Esophagus (tissue), 2 donors: ENCODE measurements at places on chromosomes 3 and 15. TPM values are rescaled to one million over a fixed set of nuclear protein-coding genes. Genes with fewer than 3 reads are reported as not detected.

The CTXN2 gene
- not detected for polyA plus RNA-seq

The GOLGA8N gene
- 3.0 TPM for polyA plus RNA-seq

The SAMD7 gene
- not detected for polyA plus RNA-seq

The AAGAB gene
- polyA plus RNA-seq: 17.4 TPM

The TLE3 gene
- 33.1 TPM for polyA plus RNA-seq

The ACTC1 gene
- 0.53 TPM for polyA plus RNA-seq

The TMCO5A gene
- polyA plus RNA-seq: not detected

The LMCD1 gene
- 17.2 TPM for polyA plus RNA-seq

The LDHAL6B gene
- polyA plus RNA-seq: not detected

The CCNB2 gene
- 19.3 TPM for polyA plus RNA-seq

The AQP9 gene
- polyA plus RNA-seq: 0.05 TPM

The CD276 gene
- 11.0 TPM for polyA plus RNA-seq

The PLSCR2 gene
- polyA plus RNA-seq: not detected

The ILDR1 gene
- 2.6 TPM for polyA plus RNA-seq

The ISLR2 gene
- 0.10 TPM for polyA plus RNA-seq

The NR1I2 gene
- 0.02 TPM for polyA plus RNA-seq

The P3H2 gene
- 9.8 TPM for polyA plus RNA-seq

The GPR27 gene
- polyA plus RNA-seq: 3.2 TPM

The USP19 gene
- polyA plus RNA-seq: 19.4 TPM

The SLC2A2 gene
- not detected for polyA plus RNA-seq

The FANCD2 gene
- polyA plus RNA-seq: 5.1 TPM

The UBAP1L gene
- polyA plus RNA-seq: 0.89 TPM

The TRH gene
- polyA plus RNA-seq: not detected

The DUOX2 gene
- 15.8 TPM for polyA plus RNA-seq

The VPS33B gene
- polyA plus RNA-seq: 7.6 TPM

The C3orf62 gene
- polyA plus RNA-seq: 6.6 TPM

The ADPRH gene
- polyA plus RNA-seq: 1.2 TPM

The CD86 gene
- polyA plus RNA-seq: 0.85 TPM

The CLDN16 gene
- polyA plus RNA-seq: 0.12 TPM

The ADAMTS9 gene
- 3.3 TPM for polyA plus RNA-seq

The AP4E1 gene
- polyA plus RNA-seq: 3.8 TPM

The CDHR4 gene
- polyA plus RNA-seq: 0.04 TPM

The CLEC3B gene
- 12.6 TPM for polyA plus RNA-seq

The RAMAC gene
- polyA plus RNA-seq: 26.3 TPM

The PIF1 gene
- 5.0 TPM for polyA plus RNA-seq

The PPM1L gene
- polyA plus RNA-seq: 3.0 TPM

The STRIT1 gene
- 0.14 TPM for polyA plus RNA-seq

The SLC24A5 gene
- polyA plus RNA-seq: not detected

The ZNF662 gene
- polyA plus RNA-seq: 5.2 TPM

The SNTN gene
- polyA plus RNA-seq: not detected

The GANC gene
- 11.9 TPM for polyA plus RNA-seq

The TRIM42 gene
- polyA plus RNA-seq: not detected

The GLDN gene
- 0.41 TPM for polyA plus RNA-seq

The TLR9 gene
- polyA plus RNA-seq: 0.14 TPM
